Cardiac fibroblast (primary cell): ENCODE measurements at places on chromosomes 16 and 17.

DNA sequence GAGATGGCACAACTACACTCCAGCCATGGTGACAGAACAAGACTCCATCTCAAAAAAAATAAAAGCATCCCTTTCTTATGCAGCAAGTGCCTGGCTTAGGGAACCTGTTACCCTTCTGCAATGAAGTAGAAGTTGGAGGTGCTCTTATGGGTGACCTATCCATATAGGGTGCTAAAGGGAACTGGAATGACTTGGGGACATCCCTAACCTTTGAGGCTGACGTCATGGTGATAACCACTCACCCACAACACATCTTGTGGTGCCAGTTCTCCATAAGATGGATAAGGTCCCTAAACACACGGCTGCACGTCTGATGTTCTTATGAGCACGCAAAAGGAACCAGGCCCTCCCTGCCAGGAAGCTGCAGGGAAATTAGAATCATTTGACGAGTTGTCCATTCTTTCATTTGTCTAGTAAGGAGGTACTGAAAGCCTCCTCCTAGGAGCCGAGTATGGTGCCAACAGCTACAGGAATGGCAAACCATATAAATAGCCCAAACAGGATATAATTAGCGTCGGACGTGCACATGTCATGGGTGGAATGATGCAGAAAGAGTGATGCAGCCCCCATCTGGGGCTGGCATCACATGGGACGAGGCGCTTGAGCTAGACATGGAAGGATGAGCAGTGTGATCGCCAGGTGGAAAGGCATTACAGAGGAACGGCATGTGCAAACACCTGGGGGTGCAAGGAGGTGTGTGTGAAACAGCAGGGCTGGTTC is 52.5 kb downstream of the ARHGAP27 start:
- DNase-seq: no peak

DNA sequence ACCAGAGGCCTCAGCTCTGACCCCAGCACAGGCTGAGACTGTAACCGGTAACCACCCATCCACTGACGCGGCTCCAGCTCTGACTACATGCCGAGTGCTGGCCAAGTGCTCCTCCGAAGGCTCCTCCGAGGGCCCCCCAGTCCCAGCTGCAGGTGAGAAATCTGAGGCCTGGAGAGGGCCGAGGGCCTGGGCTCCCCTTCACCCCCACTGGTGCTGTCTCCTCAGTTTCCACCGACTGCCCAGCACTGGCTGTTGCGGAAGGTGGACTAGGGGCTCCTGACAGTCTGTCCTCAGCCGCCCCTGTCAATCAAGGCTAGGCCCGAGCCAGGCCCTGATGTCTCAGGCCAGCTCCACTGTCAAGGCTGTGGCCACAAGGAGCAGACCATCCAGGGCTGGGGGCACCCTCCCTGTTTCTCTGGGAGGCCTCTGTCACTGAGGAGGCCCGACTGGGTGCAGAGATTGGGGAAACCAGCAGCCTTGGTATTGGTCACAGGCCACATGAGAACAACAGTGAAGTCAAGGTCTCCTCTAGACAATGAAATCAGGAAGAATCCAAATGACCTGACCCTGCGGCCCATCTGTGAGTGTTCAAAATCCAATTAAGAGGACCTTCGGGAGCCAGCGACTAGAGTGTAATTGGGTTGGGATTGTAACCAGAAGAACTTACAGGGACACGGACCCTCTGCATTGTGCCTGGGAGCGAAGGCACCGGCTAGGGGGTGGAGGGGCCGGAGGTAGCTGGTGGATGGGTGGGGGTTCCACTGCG is 5.1 kb downstream of the TMEM235 start:
- DNase-seq: no peak

- no peak for DNase-seq
Measured at GRCh38 chr17:65029605-65030336, 26.8 kb downstream of the GNA13 start.

- DNase-seq: peak; percentile 0
Measured at GRCh38 chr16:25633549-25633948, 58.2 kb upstream of the HS3ST4 start.

GRCh38 chr17:44909681-44910144 is 5.6 kb downstream of the GFAP start:
- DNase-seq: peak; percentile 62
